Stimulated activated CD4-positive, alpha-beta T cell treated with anti-CD3 and anti-CD28 coated beads, Interleukin-12 subunit alpha, Interleukin-12 subunit beta, amount 100 ng/mL, for 4 hours (primary cell): ENCODE measurements at places on chromosomes 7 and 10.

DNA sequence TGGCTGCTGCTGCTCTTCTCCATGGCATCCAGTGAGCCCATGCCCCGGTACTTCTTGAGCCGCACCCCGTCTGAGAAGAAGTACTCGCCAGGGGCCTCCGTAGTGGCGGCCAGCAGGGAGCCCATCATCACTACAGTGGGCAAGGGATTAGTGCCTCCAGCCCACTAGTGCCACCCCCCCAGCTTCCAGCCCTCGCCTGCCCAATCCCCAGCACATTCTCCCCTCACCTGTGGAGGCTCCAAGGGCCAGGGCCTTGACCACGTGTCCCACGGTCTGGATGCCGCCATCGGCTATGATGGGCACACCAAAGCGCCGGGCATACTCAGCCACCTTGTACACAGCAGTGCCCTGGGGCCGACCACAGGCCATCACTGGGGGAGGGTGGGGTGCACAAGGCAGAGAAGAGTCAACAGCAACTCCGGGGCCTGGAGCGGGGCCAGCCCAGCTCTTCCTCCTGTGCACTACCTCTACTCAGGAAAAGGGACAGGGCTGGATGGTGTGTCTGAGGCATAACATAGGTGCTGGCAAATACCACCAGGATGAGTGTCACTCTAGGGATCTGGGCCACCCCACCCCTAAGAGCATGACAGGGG, 14.8 kb downstream of the IMPDH1 start:
- no peak for DNase-seq

DNA sequence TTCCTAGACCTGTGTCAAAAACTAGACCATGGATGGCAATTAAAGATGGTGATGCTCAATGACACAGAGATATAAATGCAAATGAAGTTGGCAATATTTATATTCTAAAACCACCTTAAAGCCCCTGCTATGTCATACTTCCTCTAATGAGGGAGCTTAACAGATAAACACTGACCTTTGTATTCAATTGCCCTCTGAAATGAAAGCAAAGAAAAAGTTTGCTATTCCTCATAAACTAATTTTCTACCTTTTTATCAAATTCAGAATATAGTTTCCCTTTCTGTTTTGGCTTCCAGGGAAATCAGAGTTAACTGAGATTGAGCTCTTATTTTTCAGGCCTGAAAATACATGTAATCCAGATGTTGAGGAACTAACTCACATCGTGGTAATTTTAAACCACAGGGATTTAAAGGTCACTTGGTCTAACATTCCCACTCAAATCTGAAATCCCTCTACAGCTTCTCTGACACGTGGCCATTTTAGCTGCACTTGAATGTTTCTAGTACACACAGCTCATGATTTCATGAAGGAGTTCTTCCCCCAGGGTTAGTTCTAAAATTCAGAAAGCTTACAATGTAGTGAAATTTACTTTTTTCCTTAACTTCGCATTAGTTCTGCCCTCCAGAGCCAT, 37.9 kb upstream of the ABCB5 start:
- no peak for DNase-seq

- DNase-seq: no peak
Observed at GRCh38 chr7:148888300-148888699, 4.2 kb upstream of the EZH2 start.

- DNase-seq: no peak
Observed at GRCh38 chr7:34311591-34311990, 346.4 kb upstream of the NPSR1 start.

DNA sequence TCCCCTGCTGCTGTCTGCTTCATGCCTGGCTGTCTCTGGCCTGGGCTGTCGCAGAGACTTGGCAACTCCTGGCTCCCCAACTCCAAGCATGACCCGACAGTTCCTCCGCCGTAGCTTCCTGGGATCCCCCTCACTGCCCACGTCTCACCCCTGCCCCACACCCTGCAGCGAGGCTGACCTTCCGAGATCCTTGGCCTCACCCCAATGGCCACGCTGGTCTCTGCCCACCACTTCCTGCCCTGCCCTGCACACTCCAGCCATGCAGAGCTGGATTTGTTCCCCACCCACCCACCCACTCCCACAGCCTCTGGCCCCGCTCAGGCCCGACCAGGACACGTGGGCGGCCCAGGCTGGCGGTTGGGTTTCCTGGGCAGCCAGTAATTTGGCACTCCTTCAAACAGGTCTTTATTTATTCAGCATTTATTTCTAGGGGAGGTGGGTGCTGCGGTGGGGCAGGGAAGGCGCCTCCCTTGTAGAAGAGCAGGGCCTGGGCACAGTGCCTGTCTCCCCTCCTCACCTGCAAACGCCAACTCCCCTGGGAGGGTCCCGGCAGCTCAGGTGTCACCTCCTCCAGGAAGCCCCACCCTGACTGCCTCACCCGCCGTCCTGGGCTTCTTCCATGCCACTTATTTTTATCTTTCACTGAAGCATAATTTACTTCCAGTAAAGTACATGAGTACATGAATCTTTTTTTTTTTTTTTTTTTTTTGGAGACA, 25.5 kb downstream of the GTF2IRD1 start:
- no peak for DNase-seq

DNA sequence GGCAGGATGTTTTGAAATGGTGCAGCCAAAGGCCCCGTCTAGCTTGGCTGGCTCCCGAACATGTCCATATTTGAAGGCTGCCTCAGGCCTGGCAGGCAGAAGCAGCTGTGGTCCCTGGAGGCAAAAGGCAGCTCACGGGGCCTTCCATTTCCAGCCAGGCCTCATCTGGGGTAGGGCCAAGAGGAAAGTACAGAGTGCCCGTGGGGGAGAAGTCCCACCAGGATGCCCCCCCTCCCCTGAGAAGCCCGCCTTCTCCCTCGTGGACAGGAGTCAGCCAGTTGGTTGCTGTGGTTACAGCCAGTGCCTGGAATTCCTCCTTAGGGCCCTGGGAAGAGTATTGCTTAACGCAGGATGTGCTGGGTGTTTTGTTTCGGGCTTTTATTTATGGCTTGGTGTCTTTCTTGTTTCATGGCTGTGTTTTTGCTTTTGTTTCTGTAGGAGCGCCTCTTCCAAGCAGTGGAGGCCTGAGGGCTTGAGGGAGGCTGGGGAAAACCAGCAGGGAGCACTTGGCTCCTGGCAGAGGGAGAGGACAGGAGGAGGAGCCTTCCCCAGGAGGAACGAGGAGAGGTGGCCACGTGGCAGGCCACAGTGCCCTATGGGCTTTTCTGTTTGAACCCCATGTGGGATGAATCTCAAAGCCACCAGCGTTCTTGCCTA, 45.4 kb downstream of the CHST3 start:
- no peak for DNase-seq

GRCh38 chr10:126062131-126063032, 166.0 kb downstream of the FANK1 start:
- DNase-seq: no peak

GRCh38 chr10:15472008-15472407, 100.9 kb upstream of the FAM171A1 start:
- DNase-seq: no peak

GRCh38 chr10:43574906-43575305, 490 bp upstream of the ZNF239 start:
- no peak for DNase-seq

DNA sequence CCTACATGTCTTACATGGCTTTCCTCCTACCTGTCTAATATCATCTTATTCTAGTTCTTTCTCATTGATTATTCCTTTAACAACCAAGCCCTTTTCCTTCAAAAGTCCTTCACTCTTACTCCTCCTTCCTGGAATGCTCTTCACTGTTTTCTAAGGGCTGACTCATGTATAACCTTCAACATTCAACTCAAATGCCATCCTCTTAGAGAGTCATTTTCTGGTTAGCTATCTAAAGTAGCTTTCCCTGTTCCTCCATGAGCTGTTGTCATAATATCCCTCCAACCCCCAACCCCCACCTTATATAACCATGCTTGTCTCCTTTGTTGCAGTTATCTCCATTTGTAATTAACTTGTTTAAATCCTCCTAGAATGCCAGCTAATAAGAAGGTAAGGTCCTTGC, 286.8 kb downstream of the ADK start:
- no peak for DNase-seq

GRCh38 chr7:111756687-111757178, 194.4 kb upstream of the IMMP2L start:
- no peak for DNase-seq

DNA sequence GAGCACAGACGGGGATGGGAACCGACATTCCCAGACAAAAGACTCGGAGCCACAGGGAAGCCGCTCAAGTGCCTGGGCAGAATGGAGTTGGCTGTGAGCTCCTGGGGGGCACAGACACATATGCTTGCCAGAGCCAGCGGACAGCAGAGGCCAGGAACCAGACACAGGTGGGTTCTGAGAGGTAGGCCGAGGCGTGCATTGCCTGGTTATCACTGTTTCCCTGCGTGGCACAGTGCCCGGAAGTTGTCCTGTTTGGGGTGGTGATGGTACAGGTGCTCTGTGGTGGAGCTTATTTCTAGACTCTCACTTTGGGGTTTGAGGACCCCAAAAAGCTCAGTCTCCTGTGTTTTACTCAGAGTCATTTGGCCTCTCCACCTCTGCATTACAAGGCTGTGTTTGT, 2.5 kb downstream of the PALD1 start:
- DNase-seq: no peak

GRCh38 chr7:108028111-108028510, 25.1 kb upstream of the LAMB1 start:
- no peak for DNase-seq

- DNase-seq: no peak
Observed at GRCh38 chr7:47600199-47601118, 18.5 kb upstream of the TNS3 start.

GRCh38 chr10:125096371-125096770, 64.0 kb downstream of the CTBP2 start:
- no peak for DNase-seq

DNA sequence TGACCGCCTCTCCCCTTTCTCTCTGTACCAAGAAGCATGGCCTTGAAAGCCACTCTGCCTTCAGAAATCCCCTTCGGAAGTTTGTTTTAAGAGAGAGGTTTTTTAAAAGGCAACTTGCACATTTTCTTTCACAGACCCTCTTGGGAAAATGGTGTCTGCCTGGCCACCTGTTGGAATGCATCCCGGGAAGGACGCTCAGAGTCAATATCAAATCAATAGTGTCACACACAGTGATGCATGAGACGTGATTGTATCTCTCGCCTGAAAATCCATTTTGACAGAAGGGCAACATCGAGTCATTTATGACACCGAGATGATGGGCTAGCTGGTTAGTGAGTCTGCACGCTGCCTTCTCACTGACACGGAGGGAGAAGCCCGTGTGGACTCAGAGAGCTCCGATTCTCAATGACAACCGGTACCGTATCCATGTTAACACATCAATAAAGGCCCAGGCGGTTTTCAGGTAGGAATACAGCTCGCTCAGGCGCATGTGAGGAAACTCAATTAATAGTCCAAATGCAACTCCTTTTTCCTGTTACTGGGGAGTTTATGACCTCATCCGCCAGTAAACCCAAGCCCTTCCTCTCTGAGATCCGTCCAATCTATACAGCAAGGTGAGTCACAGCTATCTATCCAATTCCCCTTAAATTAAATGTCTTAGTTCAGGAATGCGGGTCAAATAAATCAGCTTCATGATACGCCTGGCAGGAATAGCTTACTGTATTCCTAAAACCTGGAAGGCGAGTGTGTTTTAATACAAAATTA, 621.5 kb upstream of the MKI67 start:
- DNase-seq: no peak

GRCh38 chr7:9962742-9963141, 1010.9 kb upstream of the PHF14 start:
- DNase-seq: no peak

- DNase-seq: no peak
Observed at GRCh38 chr7:142788303-142789289, 17.8 kb downstream of the PRSS2 start.

- no peak for DNase-seq
Observed at GRCh38 chr10:1651270-1651966, 85.9 kb downstream of the ADARB2 start.

- DNase-seq: no peak
Observed at GRCh38 chr10:72170733-72171132, 45.1 kb upstream of the ANAPC16 start.

DNA sequence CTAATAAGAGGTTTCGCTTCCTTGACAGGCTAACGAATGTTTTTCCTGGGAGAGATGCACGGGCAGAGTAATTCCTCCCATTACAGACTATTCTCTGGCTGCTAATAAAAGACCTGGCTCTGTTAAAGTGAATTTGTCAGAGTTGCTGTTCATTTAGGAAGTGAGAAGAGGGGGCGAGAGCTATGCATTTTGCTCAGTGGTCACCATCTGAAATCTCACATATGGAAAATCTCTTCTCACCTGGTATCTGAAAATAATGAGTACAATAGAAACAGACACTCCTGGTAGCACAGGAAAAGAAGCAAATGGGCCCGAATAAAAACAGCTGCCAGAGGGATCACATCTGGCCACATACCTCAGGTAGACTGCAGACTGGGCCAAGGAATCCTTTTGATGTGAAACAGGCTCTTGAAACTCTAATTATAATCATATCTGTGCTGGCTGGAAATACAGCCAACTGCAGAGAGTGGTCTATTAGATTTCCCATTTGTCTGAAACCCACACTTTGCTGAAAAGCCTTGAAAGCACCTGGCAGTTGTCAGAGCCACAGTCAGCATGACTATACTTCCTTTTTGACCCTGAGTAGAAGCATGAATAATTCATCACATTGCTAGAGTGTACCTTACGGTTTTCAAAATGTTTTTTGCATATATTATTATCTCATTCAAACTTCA, 33.6 kb downstream of the AOAH start:
- no peak for DNase-seq

GRCh38 chr10:109762555-109762954, 160.8 kb downstream of the XPNPEP1 start:
- DNase-seq: no peak

- DNase-seq: no peak
Observed at GRCh38 chr7:7521259-7521658, 14.4 kb downstream of the COL28A1 start.

DNA sequence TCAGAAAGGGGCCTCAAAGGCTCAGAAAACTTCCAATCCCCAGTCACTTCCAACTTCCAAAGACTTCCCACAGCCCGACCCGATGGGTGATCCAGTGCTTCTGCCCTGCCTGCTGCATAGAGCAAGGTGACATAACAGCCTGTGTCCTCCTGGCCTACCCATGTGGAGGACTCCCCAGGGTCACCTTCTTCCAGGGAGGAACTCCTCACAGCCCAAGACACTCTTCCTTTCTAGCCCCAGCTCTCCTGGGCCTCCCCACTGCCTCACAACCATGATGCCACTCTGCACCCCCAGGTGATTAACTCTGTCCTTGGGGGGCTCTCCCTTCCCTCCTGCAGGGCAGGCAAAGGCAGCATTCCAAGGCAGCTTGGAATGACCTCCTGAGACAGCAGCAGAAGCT, 158.4 kb upstream of the PDE1C start:
- no peak for DNase-seq
